ENCODE measurements at places on chromosomes 3 and 15.

DNA sequence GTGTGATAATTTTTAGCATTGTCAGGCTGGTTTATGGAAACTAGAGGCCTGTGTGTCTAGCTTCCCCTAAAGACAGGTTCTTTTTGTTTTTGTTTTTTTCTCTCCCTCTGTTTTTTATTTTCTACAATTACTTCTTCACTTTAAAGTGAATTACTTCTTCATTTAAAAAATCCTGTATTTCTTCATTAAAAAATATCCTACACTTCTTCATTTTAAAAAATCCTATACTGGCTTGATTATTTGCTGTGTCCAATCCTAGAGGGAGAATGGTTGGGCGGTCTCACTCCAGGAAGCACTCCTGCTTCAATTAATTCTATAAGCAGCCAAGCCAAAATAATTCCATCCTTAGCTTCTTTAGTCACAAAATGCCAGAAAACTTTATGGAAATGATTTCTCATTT is 11.8 kb downstream of the ATG7 start:
- DNase-seq, result no peak

DNA sequence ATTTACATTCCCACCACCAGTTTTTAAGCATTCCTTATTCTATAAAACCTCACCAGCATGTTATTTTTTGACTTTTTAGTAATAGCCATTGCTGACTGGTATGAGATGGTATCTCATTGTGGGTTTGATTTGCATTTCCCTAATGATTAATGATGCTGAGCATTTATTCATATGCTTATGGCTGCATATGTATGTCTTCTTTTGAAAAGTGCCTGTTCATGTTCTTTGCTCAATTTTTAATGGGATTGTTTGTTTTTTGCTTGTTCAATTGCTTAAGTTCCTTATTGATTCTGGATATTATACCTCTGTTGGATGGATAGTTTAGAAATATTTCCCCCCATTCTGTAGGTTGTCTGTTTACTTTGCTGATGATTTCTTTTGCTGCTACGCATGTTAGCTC is 16.1 kb downstream of the TBC1D5 start:
- no peak for DNase-seq

GRCh38 chr3:71045212-71045916 is 538.2 kb downstream of the FOXP1 start:
- no peak for DNase-seq

DNA sequence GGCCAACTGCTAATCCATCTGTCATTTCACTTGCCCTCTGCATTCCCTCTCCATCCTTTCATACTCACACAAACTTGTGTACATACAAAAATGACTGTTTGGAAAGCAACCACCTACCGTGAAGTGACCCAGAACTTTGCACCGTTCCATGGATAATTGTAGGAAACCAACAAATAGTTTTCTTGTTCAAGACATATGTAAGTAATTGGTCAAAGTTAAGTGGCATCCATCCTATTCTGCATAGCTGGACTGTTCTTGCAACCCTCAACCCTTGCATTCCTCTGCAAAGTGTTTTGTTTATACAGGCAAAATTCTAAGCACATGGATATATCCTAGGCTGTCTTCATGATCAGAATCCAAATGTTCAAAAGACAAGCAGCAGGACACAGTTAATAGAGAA is 592.5 kb downstream of the MECOM start:
- no peak for DNase-seq

DNA sequence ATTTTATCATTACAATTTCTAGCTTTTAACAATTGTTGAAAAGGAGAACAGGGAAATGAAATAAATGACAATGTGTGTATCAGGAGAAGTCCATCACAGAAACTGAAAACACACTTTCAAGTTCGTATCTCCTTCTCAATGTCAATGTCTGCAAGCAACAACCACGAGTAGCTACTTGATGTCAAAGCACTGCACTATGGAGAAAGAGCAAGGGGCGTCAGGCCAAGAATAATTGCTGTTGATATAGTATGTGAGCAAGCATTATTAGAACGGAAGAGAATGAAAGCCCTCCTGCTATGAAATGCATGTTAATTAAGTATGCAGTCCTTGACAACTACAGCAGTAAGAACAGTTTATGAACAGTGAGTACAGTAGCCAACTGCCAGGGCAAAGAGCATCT is 1250.1 kb downstream of the ZPLD1 start:
- no peak for DNase-seq

DNA sequence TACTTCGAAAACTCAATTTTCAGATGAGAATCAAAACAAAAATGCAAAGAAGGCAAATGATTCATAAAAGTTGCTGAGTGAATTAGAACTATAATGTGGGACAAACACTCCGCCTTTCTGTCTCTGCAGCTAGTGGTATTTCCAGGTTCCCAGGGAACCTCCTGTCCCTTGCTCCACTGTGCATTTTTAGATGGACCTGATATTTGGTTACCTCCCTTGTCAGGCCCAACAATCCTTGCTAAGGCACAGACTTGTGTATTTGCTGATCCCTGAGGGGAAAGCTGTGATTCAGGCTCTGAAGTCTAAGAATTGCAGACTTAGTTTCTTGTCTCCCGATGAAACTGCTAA is 162.7 kb downstream of the LPP start:
- DNase-seq, result no peak

GRCh38 chr15:78552597-78552996 is 12.4 kb downstream of the PSMA4 start:
- DNase-seq, result no peak

DNA sequence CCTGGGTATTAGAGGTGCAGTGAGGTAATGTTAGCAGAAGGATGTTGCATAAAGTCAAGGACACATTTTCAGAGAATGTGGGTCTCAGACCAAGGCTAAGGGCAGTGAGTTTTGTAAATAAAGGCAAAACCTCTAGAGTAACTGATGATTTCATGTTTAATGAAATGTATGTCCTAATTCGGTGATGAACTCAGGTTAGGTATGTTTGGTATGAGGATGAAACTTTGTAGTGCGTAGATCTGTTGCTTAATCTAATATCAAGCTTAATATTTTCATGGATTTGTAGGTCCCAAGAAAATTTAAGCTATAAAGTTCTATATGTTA is 3.6 kb downstream of the USP50 start:
- no peak for DNase-seq

- no peak for DNase-seq
Observed at GRCh38 chr15:58171476-58172061, 33.4 kb downstream of the AQP9 start.

DNA sequence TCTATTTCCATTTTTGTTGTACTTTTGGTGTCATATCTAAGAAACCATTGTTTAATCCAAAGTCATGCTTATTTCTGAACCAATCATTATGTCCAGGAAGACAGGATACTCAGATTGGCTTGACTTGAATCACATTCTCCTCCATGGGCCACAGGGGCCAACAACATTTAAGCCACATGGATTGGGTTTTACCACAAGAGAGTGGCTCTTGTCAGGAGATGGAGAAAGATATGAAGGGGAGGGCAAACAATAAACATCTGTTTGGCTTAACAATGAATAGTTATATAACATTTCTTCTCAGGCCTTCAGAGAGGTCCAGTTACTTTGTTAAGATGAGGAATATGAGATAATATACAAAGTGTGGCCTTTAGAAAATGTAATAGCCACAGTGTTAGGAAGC is 44.6 kb downstream of the GXYLT2 start:
- DNase-seq, result no peak

GRCh38 chr3:64229903-64230302 is 4.6 kb upstream of the PRICKLE2 start:
- DNase-seq, result no peak

DNA sequence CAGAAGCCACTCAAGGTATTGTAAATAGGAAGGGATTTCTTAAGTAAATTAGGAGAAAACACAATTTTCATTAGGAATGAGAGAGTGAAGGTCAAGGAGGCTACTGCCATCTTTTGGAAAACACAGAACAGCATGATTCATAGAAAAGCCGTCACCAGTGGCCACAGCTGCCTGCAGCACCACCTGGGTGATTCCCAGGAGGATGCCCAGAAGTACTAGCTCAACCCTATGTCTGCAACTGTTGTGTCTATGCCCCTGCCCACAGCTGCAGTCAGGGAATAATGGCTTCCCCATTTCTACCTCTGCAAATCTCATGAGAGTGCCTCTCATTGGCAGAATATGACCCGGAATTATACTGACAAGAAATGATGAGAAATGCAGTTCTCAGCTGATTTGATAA is 300.0 kb downstream of the IGSF11 start:
- no peak for DNase-seq

Measured in anterior cingulate cortex (tissue), 58 donors.